LoVo (cell line): ENCODE measurements at places on chromosomes 11 and 22.

DNA sequence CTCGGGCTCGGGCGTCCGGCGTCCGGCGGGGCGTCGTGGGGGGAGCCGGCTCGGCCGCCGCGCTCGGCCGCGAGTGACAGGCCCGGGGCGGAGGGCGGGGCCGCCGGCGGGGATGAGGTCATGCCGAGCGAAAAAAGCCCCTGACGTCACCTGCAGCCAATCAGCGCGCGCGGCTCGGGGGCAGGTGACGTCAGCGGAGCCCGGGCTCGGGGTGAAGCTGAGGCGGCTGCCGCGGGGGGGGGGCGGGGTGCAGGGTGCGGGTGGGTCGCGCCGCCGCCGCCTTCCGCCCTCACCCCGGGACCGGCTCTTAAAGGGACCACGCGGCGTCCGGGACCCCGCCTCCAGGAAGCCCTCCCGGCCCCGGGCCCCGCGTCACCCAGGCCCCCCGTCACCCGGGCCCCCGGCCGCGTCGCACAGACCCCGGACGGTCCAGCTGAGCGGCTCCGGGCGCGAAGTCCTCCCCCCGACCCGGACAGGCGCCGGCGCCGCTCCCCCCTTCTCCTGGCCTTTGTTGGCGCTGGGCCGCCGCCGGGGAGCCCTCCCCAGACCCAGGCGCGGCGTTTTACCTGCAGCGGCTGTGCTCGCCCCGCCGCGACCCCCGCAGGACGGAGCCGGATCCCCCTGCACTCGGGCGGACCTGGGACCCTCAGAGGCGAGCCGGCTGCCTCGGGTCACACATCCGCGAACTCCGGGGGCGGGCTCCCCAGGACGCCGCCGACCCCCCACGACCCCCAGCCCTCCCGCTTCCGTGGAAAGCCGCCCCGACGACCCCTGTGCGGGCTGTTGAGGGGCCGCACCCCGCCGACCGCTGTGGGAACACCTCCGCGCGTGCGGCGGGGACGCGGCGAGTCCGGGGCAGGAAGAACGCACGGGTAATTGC, at the start of gene DUSP8:
Gene DUSP8, minus strand, starts transcription at position 75 of the 880 bp plus-strand sequence. CDS start 6,445 bp downstream, outside the sequence.
- peak; percentile 95 for DNase-seq

GRCh38 chr11:67273260-67273990, 7.2 kb downstream of the GRK2 start:
- DNase-seq, result no peak

DNA sequence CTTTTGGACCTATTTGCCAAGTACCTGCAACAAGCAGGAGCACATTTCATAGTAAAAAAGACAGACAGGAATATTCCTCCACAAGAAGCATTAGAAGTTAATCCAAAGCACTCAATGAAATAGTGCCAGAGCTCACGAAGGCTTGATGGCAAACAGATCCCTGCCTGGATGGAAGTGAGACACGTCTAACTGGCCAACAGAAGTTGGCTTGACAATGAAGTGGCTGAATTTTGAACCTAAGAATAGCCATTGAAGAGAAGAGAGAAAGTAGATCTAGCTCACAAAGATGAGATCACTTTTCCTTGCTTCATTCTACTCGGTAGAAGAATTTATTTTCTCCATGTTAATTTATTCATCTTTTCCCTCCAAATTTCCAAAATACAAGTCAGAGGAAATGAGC, 30.6 kb upstream of the APOA1 start:
- DNase-seq, result no peak

DNA sequence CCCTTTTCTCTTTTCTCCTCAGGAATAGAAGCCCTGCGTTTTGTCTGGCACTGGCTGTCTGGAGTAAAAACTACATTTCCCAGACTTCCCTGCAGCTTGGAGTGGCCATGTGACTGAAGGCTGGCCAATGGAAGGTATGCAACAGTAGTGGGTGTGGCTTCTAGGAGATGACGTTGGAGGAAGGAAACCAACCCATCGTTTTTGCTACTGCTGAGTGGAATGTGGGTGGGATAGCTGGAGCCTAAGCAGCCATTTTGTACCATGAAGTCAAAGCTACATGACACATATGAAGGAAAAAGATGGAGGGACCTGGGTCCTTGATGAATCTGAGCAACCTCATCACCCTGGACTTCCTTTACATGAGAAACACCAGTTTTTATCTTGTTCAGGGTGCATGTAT, 19.6 kb downstream of the FGF3 start:
- peak; percentile 7 for DNase-seq

- DNase-seq, result no peak
Measured at GRCh38 chr22:38830026-38830844, 13.6 kb downstream of the NPTXR start.

DNA sequence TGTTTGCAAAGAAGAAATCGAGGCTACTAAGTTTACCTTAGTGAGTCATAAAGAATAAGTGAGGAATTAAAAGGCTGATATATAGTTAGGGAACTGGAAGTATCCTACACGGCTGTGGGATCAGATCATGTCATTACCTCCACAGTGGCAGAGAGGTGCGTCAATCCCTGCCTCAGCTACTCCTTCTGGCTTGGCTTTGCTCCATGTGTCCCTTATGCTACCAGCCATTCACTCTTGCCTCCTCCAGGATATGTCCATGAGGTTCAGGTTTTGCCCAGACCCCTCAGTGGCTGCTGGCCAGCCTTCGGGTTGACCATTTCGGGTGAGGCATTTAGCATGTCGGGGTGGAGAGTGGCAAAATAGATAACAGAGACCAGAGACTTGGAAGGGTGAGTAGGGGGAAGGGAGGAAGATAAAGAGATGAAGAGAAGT, 153.4 kb downstream of the LDLRAD3 start:
- DNase-seq, result no peak

GRCh38 chr11:134557571-134558257, 145.7 kb upstream of the B3GAT1 start:
- DNase-seq, result no peak

- peak; percentile 68 for DNase-seq
Measured at GRCh38 chr11:34492806-34493414, 20.7 kb downstream of the ELF5 start.

- DNase-seq, result no peak
Measured at GRCh38 chr11:127362754-127363308, 362.3 kb upstream of the KIRREL3 start.

DNA sequence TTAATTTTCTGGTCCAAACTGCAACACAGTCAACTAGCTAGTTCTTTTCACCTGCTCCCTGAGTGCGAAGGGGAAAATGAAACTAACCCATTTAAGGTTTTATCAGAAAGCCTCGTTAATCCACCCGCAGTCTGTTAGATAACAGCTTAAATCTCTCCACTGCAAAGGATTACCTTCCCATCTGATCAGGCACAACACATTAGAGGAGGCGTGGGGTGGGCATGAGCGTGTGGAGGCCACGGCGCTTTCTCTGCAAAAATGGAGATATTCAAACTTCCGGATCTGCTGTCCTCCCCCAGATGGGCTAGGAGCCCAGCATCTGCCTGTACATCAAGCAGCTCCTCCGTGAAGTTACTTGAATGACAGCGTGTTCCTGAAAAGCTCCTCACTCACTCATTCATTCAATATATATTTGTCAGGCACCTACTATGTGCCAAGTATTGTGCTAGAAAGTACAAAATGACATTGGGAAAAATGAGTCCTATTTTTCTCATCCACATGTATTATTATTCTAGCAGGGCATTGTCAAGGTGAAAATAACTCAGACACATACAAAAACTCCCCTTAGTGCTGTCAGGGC, 13.5 kb upstream of the ANKK1 start:
- no peak for DNase-seq

GRCh38 chr22:30325065-30325720, 1.5 kb downstream of the TBC1D10A start:
- no peak for DNase-seq

GRCh38 chr11:1926156-1927025, 6.9 kb downstream of the TNNT3 start:
- DNase-seq, result no peak

DNA sequence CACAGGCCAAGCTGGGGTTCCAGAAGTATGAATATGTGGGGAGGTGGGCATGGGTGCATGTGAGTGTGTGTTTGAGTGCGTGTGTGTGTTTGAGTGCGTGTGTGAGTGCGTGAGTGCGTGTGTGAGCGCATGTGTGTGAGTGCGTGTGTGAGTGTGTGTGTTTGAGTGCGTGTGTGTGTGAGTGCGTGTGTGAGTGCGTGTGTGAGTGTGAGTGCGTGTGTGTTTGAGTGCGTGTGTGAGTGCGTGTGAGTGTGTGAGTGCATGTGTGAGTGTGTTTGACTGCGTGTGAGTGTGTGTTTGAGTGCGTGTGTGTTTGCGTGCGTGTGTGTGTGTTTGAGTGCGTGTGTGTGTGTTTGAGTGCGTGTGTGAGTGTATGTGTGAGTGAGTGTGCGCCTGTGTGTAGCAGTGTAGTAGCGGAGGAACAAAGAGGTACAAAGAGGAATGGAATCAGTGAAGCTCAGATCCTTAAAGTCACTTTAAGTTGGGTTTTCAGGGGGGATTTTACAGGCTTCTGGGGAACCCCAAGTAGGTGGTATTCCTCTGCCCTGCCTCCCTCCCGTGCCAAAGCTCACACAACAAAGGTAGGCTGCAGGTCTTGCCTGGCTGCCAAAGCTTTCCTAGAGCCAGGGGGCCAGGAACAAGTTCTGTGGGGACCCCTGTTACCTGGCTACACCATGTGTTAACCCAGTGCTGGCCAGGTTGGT, 137.1 kb downstream of the KIRREL3 start:
- no peak for DNase-seq

DNA sequence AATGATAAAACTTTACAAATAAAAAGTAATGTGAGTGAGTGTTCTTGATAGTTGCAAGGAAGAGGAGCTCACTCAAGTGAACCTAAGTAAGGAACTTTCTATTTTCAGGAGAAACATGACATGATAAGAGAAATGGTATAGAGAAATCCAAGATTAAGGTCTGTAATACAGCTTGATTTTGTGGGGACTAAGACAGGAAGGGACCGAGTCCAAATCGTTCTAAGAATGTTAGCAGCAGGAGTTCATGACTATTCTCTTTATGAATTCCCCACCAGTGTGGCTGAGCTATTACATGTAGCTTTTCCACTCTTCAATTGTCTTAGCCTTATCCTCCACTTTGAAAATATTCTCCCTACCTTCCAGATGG, 698.6 kb upstream of the ARHGAP42 start:
- DNase-seq, result no peak

GRCh38 chr11:117427356-117427874, 99.8 kb downstream of the CEP164 start:
- no peak for DNase-seq

- DNase-seq, result no peak
Measured at GRCh38 chr11:83625336-83625735, 339.2 kb upstream of the CCDC90B start.

DNA sequence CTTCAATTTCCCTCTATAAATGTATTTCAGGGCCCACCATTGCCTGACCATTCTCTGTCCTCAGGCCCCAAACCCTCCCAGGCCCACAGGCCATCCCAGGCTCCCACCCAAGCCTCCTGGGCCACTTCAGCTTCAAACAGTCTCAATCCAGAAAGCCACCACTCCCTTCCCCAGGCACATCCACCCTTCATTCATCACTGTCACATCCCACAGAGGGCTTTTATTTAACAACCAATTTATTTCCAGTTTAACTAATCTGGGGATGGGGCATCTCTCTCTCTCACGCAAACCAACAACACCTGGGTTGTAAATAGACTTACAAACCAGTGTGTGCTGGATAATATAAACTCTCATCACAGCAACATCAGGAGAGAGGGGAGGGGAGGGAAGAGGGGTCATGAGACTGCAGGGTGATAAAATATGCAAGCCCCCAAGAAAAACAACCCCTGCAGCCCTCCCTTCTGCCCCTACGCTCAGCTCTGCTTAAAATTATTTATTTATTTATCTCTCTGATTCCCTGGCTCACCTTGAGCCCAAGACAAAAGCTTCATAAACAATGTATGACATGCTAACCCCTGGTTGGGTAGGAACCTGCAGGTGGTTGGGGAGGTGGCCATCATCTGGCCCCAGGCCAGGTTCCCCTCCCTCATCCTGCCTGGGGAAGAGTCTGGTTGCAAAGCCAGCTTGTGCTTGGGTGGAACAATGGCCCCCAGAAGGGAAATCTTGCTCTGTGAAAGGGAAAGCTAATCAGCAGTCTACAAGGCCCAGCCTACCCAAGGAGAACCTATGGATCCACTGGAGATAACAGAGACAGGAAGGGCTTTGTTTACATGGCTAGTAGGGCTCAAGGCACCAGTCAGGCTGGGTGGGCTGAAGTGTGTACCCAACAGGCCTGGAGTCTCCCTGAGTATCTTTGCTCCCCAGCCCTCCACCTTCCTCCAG, 359.2 kb downstream of the BUD13 start:
- no peak for DNase-seq

GRCh38 chr11:10454878-10455631, at the start of gene AMPD3:
AMPD3 (plus strand) TSS chr11:10455264; CDS start chr11:10461520, 6,256 bp downstream.
- no peak for DNase-seq

DNA sequence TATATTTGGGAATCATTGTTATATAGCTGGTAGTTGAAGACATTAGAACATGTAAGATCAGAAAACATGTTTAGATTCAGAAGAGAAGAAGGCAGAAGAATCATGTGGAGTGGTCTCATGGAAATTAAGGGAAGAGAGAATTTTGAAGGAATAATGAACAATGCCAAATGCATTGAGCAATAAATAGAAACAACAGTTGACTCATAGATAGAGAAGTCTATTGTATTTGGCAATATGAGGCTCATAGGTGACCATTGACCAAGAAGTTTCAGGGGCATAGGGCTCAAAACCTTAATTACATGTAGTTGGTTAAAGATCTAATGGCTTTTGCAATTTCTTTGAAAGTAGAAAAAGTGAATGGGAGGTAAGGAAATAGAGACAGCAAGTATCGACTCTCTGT, 123.9 kb downstream of the PAX6 start:
- DNase-seq, result no peak

DNA sequence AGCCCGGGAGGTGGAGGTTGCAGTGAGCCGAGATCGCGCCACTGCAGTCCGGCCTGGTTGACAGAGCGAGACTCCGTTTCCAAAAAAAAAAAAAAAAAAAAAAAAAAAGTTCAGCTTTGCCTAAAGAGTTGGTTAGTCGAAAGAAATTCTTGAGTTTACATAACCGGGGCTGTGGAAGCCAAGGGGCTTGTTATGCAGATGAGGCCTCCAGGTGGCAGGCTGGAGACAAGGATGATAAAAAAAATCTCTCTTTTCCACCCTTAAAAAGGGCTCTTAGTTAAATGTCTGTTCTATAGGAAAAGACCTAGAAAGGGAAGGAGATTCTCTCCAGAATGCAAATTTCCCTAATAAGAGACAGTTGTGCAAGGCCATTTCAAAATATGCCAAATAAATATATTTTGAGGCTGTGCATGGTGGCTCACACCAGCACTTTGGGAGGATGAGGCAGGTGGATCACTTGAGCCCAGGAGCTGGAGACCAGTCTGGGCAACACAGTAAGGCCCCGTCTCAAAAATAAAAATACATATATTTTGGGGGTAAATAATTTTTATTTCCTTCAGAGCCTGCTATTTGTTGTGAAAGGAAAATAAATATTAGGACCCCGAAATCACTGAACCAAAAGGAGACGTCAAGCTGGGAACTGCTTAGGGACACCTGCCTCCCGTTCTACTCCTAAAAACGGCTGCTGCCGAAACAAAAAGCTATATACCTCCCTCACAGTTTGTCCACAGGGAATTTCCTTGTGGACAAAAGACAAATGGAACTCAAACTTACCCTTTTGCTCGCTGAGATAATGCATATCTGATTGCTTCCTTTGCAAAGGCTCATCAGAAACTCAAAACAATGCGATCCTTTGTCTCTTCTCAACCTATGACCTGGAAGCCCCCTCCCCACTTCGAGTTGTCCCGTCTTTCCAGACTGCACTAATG, 2.4 kb upstream of the IFITM2 start:
- DNase-seq, result peak; percentile 54
